ENCODE measurements at places on chromosomes 5 and 9.
A peak's percentile ranks its signal among the peaks of the same experiment; 100 is the strongest.

- no peak for DNase-seq
Measured at GRCh38 chr5:77627869-77628674, 10.4 kb downstream of the OTP start.

GRCh38 chr5:71748360-71748759, 29.3 kb downstream of the CARTPT start:
- no peak for DNase-seq

- no peak for DNase-seq
Measured at GRCh38 chr5:16926417-16926816, 9.7 kb downstream of the MYO10 start.

DNA sequence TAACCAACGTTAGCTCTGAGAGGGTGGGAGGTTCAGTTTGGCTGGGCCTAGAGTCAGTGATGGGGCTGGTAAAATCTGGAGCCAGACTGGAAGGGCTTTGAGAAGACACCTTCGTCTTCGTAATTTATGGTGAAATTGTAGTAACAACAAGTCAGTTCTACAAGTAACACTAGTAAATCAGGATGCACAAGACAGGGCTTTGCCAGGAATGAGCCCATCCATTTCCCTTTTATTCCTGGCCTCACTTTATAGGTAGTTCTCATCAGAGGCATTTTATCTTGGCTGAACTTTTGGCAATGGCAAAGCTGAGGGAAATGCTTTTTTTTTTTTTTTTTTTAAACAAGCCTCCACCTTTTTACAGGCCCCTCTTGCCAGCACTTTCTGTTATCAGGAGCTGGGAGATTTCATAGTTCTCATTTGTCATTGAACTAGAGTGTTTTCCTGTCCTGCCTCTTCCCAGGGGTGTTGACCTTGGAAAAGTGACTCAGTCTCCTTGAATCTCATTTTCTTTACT, 110.5 kb upstream of the KLF4 start:
- DNase-seq, result no peak

DNA sequence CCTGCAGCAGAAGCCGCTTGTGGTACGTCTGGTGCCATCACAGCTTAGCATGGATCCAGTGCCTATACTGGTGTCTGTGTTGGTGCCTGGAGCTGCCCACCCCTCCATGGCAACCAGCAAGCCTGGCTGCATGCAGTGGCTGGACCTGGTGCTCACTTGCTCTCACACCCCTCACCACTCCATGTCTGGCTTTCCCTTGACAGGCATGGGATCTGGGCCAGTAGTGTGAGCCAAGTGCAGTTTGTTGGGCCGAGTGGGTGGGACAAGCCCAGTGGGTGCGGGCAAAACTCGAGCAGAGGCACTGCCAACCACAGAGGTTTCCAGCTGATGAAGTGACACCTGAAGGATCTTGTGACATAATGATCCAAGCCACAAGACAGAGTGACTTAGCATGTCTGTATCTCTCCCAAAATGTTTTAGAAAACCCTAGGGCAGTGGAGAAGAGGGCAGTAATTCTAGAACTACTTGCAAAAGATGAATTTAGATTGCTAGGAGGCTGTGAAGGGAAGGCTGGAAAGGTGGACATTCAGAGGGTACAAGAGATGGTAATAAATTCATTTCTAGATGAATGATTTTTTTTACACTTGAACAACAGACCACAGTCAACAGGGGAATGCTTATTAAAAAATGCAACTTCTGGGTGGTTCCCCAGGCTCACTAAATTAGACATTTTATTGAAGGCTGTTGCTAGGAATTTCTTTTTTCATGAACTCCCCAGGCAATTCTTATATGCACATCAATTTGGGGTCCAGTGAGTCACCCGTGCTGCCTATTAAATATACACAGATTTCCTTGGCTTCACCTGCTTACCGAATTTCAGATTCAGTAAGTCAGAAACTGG, 660.3 kb downstream of the TLR4 start:
- no peak for DNase-seq

DNA sequence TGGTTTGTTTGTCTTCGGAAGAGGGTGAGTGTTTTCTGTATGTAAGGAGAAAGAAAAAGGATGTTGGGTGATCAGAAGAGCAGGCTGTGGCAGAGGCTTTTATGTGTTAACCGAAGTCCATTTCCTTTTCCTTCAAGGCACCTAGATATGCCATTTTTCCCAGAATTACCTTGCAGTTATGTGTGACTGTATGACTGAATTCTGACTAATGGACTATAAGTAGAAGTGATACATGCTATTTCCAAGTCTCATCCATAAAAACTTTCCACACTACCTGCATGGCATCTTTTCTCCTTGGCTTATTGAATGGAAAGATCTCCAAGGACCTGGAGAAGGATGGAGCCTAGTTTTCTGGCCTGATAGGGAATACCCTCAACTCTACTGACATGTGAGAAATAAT, 10.6 kb upstream of the NDUFS4 start:
- DNase-seq, result no peak

DNA sequence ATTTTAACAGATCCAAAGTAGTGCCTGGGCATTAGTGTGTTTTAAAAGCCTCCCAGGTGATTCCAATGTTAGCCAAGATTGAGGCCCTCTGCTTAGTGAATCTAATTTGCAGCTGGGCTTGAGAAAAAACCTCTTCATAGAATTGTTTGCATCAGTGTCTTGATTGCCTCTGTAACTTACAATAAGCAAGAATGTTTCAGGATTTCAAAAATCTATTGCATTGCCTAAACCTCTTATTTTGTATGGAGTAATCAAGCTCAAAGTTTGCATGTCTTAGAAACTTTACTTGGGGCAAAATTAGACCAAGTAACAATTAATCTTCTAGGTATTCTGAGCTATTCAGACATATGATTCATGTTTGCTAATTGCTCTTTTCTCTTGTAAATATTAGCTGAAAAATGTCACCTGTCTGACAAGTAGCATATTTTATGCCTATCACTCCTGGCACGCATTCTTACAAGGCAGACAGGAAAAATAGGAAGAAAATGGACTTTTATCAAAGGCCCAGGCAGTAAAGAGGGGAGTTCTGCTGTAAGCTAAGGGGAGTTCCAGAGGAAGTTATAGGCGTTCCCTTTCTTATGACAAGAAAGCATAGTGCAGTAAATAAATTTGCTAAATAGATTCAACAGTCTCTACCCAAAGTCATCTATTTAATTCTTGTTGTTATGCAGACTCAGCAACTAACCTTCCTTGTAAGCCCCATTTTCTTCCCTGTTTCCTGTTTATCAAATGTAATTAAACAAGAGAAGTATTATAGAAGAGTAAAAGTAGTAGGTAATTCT, 21.0 kb downstream of the PDCD1LG2 start:
- no peak for DNase-seq

- DNase-seq, result peak; percentile 3
Measured at GRCh38 chr9:112002131-112002846, 105.7 kb downstream of the UGCG start.

- DNase-seq, result no peak
Measured at GRCh38 chr9:88753691-88754367, 218.9 kb downstream of the NXNL2 start.

Data from effector CD4-positive, alpha-beta T cell (primary cell).